ENCODE measurements at places on chromosomes 12 and 14.

DNA sequence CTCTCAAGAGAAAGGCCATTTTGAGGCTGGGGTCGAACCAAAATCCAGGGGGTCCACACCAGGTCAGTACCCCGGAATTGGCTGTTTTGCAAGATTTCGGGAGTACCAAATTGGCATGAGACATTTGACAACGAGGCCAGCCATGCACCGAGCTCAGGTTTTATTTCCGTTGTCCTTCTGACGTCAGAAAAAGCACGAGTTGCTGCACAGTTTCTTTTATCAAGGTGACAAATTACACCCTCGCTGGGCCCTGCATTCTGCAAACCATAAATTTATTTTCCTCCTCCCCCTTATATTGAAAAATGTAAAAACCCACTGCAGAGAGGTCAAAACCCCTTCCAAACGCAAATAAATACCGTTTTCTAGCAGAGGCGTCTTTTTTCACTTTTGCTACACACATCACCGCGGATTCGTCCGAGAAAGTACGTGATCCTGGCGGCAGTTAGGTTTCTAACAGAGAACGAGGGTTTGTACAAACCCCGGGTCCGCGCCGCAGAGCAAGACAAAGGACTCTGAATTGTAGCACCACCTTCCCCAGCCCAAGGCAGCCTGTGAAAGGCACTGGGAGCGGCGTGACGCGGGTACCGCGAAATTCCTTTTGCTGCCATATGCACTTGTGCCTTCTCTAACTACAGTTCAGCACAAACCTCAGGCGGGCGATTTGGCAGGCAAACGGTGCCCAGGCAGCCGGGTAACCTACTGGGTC is 1.8 kb downstream of the SLC38A1 start:
- peak; percentile 66 for DNase-seq

- DNase-seq, result no peak
Observed at GRCh38 chr12:120961604-120962531, 16.5 kb upstream of the HNF1A start.

GRCh38 chr14:69572841-69573135 is 1.9 kb downstream of the CCDC177 start:
- DNase-seq, result peak; percentile 15

DNA sequence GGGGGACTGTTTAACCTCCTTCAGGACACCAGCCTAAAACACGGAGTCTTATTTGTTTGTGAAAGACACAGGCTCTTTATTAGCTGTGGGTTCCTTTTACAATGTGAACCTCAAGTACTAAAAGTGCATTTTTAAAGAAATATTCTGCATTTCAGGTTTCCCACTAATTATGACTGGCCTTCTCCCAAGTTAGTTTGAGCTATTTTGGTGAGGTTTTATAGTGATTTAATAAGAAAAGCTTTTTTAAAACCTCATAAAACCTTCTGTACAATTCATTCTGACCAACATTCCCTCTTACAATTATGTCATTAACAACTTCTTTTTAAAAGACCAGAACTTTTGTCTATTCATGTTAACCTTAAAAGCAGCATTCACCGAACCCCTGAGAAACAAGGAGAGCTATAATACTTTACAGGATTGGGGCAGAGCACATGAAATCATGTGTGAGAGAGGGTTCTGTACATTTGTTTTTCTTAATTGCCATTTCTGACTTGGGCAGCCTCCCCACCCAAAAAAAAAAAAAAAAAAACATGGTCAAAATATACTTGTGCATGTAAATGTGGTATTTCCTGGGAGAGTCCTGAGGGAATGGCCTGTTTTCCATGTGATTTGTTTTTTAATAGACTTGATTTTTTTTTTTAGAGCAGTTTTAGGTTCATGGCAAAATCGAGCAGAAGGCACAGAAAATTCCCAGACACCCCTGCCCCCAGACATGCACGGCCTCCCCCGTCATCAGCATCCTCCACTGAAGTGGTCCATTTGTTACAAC is 169.5 kb downstream of the CHST11 start:
- DNase-seq, result no peak

DNA sequence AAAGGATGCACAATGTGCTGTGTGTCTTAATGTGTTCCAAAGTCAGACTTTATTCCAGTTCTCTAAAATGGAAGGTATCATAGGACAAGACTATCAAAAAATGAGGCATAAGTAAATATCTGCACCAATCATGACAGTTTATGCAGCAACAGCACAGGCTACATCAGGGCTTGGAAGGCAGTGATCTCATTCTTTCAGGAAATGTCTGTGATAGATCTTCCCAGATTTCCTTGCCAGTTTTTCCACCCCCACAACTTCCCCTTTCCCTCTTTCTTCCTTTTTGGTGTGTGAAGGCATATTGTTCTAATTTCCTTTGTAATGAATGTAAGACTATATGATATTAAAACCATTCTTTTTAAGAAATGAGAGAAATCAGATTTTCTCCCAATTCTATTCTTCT is 326.7 kb downstream of the ATP23 start:
- no peak for DNase-seq

DNA sequence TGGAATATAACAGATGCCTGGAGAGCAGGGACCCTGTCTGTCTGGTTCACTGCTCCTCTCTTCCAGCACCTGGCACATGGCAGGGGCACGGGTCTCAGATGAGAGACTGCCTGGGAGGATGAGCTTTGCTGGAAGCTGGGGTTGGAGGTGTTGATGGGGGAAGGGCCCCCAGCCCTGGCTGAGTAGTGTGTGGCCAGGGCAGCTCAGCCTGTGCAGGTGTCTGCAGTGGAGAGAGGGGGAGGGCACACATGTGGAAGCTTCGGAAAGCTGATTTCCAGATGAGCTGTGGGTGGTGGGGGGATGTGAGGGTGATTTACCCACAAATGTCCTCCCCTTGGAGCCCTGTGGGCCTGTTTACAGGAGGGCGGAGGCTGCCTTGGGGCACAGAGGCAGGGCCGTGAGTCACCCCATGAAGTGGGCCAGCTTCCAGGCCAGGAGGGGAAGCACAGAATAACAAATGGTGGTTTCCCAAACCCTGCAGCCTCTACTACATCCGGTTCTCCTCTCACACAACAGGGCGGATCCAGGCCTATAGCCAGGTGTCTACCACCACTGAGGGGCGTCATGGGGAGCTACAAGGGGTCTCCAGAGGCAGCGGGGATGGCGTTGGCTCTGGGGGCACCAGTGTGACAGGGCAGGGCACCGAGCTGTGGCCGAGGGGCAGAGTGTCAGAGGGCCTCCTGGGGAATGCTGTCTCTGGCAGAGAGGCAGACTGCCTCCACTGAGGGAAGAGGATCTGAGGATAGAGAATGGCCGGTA is 11.0 kb downstream of the KRT7 start:
- peak; percentile 82 for DNase-seq

- no peak for DNase-seq
Observed at GRCh38 chr12:68532204-68532886, 78.4 kb upstream of the RAP1B start.

DNA sequence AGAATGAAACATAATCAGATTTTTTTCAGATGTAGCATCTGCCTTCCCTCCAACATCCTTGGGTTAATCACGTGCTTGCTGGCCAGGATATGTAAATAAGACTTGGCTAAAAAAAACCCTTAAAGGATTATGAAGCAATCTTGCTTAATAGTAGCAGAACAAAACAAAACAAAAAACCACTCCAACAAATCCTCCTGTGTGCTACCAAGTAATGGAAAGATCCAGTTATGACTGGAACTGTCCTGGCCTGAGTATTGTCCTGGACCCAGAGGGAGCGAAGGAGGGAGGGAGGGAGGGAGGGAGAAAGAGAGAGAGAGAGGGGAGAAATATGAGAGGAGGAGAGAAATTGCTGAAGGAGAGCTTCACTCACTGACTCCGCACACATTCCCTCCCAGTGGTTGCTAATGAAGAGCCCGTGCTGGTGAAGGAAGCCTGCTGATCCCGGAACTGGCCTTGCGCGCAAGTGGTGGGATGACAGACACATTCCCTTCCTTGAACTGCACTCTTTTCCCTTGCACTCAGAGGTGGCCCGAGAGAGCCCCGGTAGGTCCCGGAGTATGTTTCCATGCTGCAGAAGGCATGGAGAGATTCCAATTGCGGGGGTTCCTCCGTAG is 57.2 kb downstream of the HMGA2 start:
- DNase-seq, result no peak

DNA sequence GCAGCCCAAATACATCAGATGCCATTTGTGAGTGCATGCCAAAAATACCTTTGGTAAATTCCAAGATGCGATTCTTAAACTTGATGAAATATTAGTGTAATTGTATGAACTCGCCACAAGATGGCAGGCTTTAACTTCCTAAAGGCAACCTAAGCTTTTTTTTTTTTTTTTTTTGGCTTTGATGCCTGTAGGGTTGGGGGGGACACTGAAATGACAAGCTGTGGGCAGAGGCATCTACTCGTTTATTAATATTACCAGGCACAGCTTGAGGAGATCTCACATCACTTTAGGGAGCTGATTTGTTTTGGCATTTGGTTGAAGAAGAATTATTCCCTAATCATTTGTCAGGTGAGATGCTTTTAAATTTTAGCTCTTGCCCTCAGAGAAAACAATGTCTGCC is 126.7 kb upstream of the CCDC196 start:
- DNase-seq, result peak; percentile 9

- no peak for DNase-seq
Observed at GRCh38 chr12:67333649-67334048, 64.5 kb downstream of the CAND1 start.

DNA sequence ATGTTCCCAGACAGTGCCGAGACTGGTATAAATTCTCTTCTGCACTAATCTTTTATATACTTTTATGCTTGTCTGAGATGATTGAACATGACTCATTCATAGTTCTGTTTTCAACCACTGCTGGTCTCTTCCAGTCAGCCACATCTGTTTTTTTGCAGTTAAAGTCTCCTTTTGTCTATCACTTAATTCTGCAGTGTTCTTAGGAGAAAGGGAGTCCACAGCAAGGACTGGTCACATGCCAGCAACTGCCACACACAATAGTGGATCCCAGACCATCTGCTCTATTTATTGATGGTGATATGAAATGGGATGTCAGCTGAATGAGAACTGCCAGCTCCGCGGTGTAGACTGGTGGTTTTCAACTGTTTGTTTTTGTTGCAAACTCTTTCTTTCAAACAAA is 379.8 kb downstream of the MED13L start:
- no peak for DNase-seq

DNA sequence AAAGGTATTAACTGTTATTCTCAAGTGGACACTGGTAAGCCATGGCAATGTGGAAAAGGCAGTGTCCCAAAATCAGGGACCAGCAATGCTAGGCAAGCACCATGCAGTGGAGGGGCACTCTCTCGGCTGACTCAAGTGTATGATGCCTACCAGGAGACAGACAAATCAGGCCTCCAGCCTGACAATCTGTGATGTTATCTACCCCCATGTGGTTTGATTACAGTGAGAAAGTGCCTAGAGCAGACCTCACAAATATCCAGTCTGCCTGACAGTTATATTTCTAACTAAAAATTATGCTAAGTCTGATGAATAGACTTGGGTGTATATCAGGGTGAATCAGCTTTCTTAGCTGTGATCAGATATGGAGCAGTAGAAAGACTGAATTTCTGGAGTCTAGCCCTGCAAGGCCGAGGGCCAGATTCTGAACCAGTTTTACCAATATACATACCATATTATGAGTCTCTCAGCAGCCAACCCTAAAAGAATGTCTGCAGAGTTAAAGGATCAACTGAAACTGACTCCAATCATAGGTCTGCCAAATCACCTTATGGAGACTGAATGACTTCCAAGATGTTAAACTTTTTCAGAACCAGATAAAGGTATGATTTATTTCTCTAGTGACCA is 3.2 kb downstream of the PLBD1 start:
- no peak for DNase-seq

DNA sequence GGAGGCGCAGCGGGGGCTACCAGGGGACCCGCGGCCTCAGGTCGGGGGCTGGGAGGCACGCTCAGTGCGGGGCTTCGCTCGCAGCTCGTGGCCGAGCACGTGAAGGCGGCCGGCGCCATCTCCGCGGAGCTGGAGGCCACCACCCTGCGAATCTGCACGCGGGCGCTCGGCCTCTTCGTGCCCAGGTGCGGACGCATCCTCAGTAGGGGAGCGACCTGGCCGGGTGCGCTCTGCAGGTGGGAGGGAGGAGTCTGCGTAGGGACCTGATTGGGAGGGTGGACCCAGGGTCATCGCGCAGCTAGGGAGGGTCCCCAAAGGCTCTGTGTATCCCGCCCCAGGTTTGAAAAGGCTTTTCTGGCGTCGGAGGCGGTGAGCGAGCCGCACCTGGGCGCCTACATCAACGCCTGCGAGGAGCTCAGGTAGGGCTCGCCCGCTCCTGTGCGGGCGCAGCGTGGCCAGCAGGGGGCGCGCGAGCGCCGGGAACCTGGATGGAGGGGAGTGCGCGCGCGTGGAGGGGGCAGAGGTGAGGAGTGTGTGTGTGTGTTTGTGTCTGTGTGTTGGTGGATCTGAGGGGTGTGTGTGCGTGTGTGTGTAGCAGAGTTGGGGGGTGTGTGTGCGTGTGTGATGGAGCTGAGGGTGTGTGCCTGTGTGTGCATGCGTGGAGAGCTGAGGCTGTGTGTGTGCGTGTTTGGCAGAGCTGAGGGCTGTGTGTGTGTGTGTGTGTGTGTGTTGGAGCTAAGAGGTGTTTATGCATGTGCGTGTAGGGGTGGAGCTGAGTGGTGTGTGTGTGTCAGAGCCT is 10.3 kb downstream of the EXOC3L4 start:
- DNase-seq, result peak; percentile 80

DNA sequence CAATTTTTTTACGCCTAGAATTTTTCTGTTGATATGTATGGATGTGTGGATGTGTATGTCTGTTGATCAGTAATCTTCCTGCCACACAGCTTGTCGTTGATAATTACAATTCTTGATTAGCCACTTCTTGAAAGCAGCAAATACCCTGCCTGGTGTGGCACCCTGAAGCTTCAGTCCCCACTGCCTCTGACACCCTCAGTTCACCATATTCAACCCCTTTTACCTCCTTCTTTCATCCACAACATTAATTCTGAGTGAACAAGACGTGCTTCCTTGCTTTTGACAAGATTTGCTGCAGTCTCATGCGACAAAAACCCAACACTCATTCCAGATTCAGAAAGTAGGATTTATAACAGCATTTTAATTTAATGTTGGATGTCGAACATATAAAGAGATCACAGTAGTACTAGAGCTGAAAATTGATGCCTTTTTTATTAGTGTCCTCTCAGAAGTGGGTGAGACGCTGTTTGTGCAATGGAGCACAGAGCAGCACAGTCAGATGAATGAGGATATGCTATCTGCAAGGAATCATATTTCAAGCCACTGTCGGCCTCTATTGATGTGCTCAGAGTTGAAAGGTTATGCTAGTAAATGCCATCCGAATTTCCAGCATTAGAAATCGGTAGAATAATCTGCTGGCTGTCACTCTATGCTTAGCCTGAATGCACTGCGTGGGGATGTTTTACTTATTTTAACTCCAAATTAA is 383.7 kb downstream of the EGLN3 start:
- DNase-seq, result no peak

DNA sequence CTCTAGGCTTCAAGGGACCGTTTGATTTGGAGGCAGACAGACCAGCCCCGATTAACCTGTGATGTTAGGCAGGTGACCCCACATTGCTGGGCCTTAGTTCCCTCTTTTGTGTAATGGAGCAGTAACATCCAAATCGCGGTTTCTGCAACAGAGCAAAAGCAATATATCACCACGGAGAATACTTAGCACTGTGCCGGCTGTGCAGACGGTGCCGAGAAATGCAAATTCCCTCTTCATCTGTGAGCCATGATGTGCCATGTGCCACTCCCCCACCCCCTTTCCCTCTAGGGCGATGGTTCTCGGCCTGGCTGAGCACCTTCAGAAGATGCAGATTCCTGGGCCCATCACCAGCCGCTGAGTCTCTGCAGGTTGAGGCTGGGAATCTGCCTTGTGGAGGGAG is 10.9 kb downstream of the BCL7A start:
- DNase-seq, result no peak
